ENCODE measurements at places on chromosomes 1 and 21.

GRCh38 chr1:167169642-167170041 is 51.0 kb upstream of the POU2F1 start:
- DNase-seq, result no peak

DNA sequence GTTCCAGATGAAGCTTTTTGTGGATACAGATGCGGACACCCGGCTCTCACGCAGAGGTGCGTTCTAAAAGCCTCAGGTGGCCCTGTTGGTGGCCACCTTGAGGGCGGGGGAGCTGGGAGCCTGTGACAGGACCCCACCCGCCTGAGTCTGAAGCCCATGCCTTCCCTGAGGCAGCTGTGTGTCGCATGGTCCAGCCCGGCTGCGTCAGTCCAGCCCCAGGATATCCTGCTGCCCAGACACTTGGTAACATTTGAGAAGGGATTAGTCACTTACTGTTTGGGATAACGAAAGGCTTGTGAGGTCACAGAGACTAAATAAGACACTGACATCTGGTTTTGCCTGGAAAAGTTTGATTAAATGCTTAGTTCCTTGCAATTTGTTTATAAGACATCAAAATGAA is 68.9 kb downstream of the UCK2 start:
- DNase-seq, result no peak

- no peak for DNase-seq
Measured at GRCh38 chr1:118183586-118183985, 1.4 kb downstream of the SPAG17 start.

- peak; percentile 56 for DNase-seq
Measured at GRCh38 chr1:37999430-38000232, 5.7 kb downstream of the FHL3 start.

- no peak for DNase-seq
Measured at GRCh38 chr1:244112636-244113035, 61.6 kb downstream of the ZBTB18 start.

DNA sequence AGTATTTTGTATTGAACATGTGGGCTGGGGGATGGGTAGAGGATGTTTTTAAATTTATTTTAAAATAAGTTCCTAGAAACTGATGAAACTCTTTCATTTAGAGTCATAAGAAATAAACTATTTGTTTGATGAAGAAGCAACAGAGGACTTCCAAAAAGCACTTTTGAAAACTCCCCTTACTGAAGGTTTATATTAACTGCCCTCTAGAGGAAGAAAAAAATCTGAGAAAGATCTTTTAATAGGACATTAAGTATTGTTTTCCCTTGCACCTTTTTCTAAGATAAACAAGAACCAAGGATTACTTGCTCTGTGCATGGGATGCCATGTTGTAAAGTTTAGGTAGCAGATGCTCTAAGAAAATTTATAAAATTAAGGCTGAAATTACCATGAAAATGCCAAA is 14.1 kb downstream of the DISP1 start:
- DNase-seq, result no peak

DNA sequence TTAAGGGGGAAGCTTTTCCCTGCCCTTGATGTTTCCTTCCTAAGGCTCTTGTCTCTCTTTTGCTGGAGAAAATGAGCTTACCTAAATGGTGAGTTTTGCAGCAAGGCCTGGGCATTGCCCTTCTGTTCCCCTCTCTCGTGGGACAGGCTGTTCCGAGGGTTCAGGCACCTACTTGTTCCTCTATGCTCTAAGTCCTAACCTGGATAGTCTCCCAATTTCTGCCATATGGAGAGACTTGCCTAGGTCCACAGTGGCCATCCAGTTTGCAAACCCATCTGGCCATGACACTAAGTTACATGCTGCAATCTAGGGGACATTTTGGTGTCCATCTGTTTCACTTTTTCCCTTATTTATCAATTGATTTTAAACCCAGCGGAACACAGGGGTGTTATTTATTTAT is 192.0 kb upstream of the KIAA0040 start:
- DNase-seq, result no peak

GRCh38 chr21:45836694-45837670 is 144.6 kb upstream of the COL6A1 start:
- DNase-seq, result no peak

- no peak for DNase-seq
Measured at GRCh38 chr1:215267495-215267894, 185.0 kb downstream of the KCNK2 start.

DNA sequence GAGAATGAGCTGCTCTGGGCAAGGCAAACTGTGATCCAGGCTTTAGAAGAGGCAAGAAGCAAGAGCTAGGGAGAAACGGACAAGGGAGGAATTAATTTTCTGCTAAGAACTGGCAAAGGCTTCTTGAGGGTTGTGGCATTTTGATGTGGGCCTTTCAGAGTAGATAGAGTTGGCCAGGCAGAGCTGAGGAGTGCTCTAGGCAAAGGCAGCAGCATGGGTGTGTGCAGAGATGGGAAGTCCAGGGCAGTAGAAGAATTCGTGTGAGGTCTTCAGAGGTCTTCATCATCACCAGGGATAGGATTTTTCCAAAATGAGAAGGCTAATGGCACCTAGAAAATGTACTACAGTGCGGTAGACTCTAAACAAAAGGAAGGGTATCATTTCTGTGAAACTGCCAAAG is 237.8 kb downstream of the LTN1 start:
- DNase-seq, result no peak

- no peak for DNase-seq
Measured at GRCh38 chr1:221029981-221030649, 150.9 kb downstream of the HLX start.

- no peak for DNase-seq
Measured at GRCh38 chr1:30789388-30790255, 32.0 kb upstream of the LAPTM5 start.

DNA sequence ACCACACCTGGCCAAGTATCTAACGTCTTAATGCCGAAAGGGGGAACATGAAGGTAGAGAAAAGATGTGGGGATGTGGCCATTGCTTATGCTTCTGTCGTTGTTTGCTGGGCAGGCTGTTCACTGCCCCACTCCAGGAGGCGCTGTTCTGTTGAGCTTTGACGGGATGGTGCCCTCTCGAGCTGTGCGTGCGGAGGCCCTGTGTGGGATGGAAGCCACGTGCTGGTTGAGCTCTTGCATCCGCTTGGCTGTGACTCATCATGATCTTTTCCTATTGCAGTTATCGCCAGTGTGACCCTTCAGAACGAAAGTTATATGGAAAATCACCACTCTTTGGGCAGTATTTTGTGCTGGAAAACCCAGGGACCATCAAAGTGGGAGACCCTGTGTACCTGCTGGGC is 26.3 kb downstream of the MTARC1 start:
- peak; percentile 29 for DNase-seq

- DNase-seq, result peak; percentile 6
Measured at GRCh38 chr1:233721004-233721595, 107.2 kb downstream of the KCNK1 start.

DNA sequence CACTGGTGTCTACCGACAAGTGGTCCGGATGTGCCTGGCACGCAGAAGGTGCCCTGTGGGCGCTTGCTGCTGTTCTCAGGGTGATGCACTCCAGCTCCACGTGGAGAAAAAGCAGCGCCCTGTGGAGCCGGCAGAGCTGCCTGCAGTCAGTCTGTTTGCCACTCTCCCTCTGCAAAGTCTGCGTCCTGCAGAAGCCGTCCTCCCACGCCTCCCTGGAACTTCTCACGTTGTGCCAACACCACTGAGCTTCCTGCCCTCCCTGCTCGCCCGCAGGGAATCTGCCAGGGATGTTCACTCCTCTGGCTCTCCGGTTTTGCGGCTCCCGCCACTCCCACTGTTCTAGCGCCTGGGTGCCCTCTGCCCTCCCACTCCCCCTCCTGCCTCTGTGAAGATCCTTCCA is 19.8 kb upstream of the UBXN10 start:
- no peak for DNase-seq

DNA sequence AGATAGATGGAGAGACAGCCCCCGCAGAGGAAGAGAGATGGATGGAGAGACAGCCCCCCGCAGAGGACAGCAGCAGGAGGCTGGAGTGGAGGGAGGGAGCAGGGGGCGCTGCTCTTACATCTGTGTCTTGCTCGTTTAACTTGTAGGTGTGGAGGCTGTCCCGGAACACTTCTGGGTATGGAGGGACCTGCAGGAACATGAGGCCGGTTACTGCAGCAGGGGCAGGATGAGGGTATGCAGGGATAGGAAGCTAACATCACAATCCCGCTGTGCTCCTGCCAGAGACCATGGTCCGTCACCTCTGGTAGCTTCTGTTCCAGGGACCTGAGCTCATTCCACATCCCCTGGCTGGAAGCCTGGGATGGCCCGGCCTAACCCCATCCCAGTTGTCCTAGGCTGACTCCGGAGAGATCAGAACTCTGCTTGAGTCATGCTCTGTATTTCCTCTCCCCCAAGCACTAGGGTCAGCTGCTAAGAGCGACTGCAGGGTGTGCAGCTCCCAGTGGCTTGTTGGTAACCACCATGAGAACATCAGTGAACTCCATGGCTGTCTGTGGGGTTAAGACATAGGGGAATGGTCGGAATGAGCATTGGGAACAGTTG is 36.7 kb upstream of the GOLT1A start:
- DNase-seq, result no peak

GRCh38 chr1:5757187-5757805 is 234.9 kb downstream of the NPHP4 start:
- no peak for DNase-seq

- DNase-seq, result no peak
Measured at GRCh38 chr1:10101929-10102328, 69.2 kb downstream of the UBE4B start.

DNA sequence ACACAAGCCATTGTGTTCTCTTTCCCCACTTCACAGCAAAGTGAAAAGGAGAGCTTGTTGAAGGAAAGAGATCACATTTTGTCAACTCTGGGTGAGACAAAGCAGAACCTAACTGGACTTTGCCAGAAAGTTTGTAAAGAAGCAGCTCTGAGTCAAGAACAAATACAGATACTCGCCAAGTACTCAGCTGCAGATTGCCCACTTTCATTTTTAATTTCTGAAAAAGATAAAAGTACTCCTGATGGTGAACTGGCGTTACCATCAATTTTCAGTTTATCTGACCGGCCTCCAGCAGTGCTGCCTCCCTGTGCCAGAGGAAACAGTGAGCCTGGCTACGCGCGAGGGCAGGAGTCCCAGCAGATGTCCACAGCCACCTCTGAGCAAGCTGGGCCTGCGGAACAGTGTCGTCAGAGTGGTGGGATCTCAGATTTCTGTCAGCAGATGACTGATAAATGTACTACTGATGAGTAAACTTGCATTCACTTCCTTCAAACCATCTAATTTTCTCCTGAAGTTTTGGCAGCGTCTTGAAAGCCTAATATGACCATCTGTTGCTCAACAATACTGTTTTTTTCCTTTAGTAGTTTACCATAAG is 43.7 kb downstream of the BACH1 start:
- peak; percentile 93 for DNase-seq

DNA sequence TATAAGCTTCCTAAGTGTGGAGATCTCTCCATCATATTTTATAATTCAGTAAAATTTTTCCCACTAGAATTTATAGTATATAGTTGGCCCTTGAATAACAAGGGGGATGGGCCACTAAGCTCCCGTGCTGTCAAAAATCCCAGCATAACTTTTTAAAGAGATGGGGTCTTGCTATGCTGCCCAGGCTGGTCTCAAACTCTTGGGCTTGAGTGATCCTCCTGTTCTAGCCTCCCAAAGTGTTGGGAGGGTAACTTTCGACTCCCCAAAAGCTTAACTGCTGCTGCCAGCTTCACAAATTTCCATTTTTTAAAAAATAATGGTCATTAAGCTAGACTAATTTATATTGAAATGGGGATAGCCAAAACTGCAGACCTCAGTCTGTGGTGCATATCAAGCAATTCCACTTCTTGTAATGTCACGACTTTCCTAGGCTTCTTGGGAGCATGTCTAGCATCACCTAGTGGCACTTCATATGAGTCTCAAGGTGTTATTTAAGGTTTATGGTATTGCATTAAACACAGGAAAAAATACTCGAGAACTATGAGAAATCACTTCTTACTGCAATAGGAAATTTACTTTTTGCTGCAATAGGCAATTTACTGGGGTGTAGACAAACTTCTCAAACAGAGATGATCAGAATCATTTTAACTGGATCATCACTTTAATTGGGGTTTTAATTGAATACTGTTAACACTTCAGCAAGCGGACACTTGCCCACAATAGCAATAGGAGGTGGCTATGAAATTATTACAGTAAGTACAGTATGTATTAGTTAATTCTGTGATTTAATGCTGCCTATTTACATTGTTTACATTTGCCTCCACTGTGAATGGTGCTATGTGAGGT is 19.3 kb upstream of the ACTA1 start:
- DNase-seq, result no peak

GRCh38 chr1:24224761-24225160 is 37.7 kb upstream of the IFNLR1 start:
- DNase-seq, result no peak

- DNase-seq, result peak; percentile 50
Measured at GRCh38 chr1:244010703-244011123, 40.4 kb upstream of the ZBTB18 start.

DNA sequence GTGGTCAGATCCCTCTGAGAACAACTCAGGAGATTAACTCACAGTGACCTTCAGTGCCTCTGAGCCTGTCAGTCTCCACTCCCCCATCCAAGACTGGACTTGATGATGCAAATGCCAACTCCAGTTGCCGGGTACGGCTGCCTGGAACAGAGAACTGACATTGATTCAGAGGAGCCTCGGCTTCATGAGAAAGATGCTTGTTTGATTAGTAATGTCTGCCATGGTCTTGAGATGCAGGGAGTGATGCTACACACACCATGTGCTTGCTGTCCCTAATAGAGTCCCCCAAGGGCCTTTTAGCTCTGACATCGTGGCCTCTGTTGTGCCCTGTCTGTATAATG is 51.8 kb upstream of the LRP8 start:
- no peak for DNase-seq

- peak; percentile 93 for DNase-seq
Measured at GRCh38 chr1:40877698-40878097, 15.5 kb upstream of the CITED4 start.

GRCh38 chr1:22847249-22847648 is 125.4 kb downstream of the LACTBL1 start:
- DNase-seq, result no peak

GRCh38 chr1:114510274-114511031 is 550 bp downstream of the TRIM33 start:
- peak; percentile 12 for DNase-seq

DNA sequence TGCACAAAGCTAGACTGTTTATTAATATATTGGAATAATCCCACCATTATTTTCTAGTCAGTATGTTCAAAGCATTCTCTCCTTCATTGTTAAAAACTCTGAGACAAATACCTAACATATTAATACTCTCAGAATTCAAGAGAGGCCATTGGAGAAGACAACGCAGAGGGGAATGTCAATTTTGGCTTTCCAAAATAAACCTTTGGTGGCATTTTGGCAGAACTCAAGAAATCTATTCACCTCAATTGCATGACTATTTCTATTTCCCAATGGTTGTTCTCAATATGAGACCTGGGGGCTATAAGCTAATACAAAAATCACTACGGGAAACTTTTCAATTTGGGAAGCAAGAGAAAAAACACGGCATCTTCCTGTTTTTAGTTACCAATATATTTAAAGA is 58.5 kb downstream of the RUSC1 start:
- DNase-seq, result no peak
